ENCODE measurements at places on chromosomes 16 and 17.

DNA sequence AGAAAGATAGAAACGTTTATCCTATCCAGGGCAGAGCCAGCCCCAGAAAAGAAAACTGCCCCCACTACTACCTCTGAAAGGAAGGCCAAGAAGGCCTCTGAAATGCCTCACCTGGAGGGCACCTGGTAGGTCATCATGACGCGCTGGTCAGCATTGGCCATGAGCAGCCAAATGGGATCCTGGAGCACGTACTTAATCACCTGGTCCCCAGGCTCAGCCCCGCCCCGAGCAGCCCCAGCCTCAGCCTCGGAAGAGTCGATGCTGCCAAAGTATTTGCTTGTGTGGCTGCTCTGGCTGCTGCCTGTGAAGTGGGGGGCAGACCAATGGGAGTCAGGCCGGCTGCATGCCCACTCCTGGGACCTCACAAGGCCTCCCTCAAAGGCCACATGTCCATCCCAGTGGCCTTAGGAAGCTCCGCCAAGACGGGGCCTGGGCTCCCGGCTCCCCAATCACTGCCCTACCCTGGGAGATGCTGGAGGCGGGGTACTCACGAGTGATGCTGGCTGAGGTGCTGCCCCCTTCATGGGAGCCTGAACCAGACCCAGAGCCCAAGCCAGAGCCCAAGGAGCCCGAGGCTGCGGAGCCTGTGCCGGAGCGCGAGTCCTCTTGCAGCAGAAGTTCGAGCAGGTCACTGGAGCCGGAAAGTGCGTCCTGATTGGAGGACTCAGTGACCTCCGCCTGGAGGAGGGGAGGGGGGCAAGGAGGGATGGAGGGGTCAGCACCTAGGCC, 9.9 kb downstream of the PER1 start:
- no peak for DNase-seq

DNA sequence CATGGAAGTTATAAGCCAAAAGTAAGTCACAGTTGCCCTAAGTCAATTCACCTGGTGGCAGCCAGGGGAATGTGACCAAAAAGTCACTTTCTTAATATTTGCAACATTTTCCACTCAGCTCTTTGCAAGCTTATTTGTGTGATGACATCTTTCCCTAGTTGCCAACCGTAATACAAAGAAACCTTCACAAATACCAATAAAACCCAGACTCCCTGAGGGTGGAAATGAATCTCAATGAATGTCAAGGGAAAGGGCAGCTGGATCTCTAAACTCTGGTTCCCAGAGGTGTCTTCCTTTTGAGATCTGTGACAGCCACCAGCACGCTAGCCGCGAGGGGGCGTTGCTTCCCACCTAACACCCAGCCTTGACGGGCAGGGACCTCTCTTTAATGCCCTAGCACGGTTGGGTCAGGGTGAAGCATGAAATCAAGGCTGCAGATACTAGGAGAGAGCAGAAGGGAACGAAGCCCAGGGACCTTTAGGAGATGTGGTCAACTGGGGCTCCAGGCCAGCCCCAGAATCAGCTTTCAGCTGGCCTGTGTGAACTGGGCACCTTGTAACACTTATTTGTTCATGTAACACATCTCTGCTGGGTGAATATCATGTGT, 82.2 kb downstream of the CMC2 start:
- DNase-seq, result no peak

DNA sequence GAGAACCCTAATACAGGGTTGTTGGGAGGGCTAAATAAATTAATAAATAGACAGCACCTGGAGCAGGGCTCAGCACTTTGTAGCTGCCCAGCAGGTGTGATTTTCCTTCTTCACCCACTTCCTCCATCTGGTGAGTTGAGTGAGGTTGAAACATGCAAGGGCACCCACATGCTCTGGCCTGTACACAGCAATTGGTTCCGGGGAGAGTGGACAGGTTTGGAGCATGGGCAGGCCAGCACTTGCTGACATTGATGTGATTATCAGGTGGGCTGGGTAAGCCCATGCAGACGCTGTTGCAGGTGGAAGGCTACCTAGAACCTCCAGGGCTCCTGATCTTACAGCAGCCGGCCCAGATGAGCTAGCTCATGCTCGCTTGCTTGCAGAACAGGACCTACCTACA, 1.3 kb upstream of the MRTFB start:
- DNase-seq, result no peak

DNA sequence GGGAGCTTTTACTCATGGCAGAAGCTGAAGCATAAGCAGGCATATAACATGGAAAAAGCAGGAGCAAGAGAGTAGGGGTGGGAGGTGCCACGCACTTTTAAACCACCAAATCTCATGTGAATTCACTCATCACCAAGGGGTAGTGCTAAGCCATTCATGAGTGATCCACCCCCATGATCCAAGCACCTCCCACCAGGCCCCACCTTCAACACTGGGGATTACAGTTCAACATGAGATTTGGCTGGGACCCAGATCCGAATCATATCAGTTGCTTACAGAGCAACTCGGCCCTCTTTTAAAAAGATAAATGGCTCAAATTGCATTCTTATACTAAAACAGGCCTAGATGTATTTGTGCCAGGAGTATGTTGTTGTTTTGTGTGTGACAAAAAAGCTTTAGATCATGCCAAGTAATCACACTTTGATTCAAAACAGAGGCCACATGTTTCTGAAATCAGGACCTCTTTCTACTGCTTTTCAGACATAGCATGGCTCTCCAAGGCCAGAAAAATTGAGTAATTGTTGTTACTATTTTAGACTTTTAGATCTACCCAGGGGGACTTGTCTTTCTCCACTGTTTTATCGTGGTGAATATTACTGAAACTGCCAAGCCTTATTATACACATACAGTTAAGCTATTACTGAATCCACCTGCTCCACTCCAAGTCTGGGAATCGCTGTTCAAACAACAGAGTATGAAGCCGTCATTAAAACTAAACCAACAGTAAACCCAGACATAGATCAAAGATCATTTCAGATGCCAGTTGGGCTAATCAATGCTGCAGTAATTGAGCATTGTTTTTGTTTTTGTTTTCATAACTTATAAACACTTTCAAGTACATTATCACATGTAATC, 163.3 kb downstream of the KCNJ2 start:
- DNase-seq, result no peak

GRCh38 chr16:68445458-68445857, 2.9 kb downstream of the SMPD3 start:
- no peak for DNase-seq

- DNase-seq, result no peak
Observed at GRCh38 chr16:79618041-79618691, 17.6 kb upstream of the MAF start.

DNA sequence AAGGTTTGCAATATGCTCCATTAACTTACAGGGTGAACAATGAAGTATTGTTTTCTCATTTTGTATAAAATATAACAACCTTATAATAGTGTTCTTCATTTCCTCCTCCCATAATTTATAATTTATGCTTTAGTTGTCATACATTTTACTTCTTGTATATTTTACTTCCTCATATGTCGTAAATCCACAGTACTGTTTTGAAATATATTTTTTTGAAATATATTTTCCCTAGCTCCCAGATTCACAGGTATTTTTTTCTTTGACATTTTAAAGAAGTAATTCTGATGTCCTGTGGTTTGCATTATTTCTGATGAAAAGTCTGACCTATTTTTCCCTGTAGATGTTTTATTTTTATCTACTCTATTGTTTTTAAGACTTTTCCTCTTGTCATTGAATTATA, 52.7 kb downstream of the VMP1 start:
- no peak for DNase-seq

DNA sequence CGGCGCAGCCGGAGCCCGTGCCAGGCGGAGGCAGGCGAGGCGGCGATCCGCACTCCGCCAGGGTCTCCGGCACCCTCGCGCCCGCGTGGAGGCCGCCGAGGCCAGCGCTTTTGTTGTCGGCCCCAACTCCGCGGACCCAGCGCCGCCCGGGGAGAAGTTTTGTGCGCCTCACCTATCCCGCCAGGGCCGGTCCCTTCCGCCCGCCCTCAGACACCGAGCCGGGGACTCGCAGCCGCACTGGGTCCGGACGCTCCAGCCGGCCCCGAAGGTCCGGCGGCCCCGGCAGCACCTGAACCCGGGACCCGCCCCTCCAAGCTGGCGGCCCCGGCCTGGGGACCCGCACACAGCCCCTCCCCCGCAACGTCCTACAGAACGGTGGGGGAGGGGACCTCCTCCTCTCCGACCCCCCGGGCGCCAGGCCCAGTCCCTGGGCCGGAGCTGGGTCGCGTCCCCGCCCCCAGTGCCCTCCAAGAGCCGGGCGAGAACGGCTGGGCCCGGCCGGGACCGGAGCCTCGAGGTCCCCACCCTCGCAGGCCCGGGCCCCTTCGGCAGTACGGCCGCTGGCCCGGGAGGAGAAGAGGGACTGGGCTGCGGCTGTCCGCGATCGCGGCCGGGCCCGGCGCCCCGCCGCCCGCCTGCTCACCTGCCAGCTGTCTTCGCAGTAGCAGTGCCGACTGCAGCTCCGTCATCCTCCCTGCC, 698 bp downstream of the UBE2G1 start:
- no peak for DNase-seq

All from AG09319 (cell line).